Activated CD8-positive, alpha-beta memory T cell treated with anti-CD3 and anti-CD28 coated beads for 1 hour (primary cell): ENCODE measurements at places on chromosomes 6 and 20.

- no peak for DNase-seq
Observed at GRCh38 chr6:161963634-161964234, 689.9 kb upstream of the AGPAT4 start.

DNA sequence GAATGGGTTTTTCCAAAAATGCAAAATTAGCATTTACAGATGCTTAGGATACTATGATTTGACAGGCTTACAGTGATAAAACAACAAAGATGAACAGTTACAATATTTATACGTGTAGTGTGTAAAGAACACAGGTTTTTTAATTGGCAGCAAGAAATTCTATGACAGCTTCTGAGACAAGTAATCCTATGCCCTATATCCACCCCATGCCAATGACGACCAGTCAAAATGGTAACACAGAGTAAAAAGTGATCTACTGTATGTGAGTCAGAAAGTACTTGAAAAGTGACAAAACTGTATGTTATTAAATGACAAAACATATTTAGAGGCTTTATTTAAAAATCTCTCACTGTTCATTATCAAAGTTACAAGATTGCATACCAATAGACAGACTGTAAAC is 99.5 kb downstream of the PRDM1 start:
- no peak for DNase-seq

DNA sequence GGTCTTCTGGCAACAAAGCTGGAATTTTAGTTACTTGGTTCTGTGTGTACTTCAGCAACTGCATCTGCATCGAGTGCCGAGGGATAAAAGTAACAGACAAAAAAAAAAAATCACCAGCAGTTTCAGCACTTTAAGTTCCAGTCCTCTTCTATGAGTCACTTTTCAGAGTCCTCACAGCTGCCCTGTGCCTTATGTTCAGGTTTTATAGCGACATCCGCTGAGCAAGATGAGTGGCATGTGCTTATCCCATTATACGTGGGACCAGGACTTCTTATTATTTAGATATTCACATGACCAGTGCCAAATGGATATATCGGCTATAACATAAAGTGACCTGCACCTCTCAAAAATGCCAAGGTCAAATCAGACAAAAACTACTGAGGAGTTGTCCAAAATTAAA is 242.9 kb downstream of the FOXA2 start:
- no peak for DNase-seq

- no peak for DNase-seq
Observed at GRCh38 chr6:163507965-163508364, 93.4 kb downstream of the QKI start.
